ENCODE measurements at places on chromosomes 7 and 10. TPM values are rescaled to one million over a fixed set of nuclear protein-coding genes. Genes with fewer than 3 reads are reported as not detected.

Gene CYP2W1
- polyA plus RNA-seq, result not detected

Gene EGR2
- polyA plus RNA-seq, result not detected

Gene GPR141
- 1.1 TPM for polyA plus RNA-seq

Gene ADAM22
- 2.3 TPM for polyA plus RNA-seq

Gene ZNF488
- not detected for polyA plus RNA-seq

Gene CNTNAP2
- polyA plus RNA-seq, result not detected

Gene BPGM
- 26.8 TPM for polyA plus RNA-seq

Gene COBL
- polyA plus RNA-seq, result not detected
